Activated gamma-delta T cell (primary cell): ENCODE measurements at places on chromosomes 7 and 10.

GRCh38 chr10:65041307-65041706 lies 1520.1 kb downstream of the REEP3 start:
- DNase-seq, result no peak

DNA sequence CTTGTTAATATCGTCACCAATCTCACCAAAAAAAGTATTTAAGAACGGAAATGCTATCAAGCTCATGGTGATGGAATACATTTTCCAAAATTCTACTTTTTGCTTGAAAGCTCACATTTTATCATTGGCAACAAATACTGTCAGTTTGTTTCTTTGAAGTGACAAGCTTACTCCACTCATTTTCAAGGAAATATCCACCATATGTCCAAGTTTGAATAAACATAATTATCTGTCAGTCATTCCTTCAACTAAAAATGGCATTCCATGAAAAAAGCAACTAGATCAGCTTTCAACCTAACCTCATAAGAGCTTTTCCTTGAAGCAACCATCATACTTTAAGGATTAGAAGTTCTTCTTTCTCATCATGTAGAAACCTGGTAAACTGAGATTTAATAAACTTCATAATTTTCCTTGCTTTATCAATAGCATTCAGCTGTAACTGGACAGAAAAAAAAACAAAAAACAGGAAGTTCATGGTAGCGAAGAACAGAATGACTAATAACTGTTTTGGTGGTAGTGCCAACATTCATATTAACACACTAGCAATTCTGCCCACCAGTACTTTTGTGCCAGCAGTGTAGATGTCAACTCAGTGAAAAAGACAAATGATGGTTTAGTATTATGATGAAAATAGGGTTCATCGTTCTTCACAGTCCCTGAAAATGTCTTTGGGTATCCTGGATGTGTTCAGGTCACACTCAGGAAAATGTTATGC lies 764.9 kb downstream of the GRM8 start:
- DNase-seq, result no peak

- no peak for DNase-seq
Observed at GRCh38 chr10:61285749-61286148, 167.4 kb downstream of the TMEM26 start.

DNA sequence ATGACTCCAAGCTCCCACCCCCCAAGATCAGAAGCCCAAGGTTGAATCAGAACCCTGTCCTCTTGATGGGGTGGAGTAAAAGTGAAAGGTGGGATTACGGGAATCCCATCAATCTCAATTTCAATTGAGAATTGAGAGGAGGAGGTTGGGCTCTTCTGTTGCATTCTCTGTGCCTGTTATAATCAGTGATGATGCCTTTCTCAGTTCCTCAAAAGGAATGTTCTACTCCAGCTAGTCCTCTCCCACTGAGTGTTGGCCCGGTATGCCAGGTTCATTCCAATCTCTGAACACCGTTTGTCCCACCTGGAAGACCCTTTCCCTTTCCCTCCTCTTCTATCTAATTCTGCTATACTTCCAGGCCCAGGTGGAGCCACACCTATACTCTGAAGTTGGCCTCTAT lies 17.2 kb upstream of the XPNPEP1 start:
- DNase-seq, result no peak

DNA sequence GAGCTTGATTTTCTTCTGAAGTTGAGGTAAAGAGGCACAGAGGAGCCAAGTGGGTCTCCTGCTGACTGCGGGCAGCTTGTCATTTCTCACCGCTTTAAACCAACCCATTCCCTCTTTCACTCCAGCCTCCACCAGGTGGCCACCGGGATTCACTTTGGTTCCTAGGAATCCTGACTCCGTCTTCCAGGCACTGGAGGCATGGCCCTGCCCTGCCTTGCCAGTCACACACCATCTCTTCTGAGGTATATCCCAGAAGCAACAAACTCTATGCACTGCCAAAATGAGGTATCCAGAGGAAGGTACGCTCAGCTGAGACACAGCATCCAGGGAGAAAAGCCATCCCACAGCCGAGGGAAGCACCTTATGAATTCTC lies 280.8 kb downstream of the TNS3 start:
- no peak for DNase-seq
